ENCODE measurements at places on chromosomes 12 and 14.

DNA sequence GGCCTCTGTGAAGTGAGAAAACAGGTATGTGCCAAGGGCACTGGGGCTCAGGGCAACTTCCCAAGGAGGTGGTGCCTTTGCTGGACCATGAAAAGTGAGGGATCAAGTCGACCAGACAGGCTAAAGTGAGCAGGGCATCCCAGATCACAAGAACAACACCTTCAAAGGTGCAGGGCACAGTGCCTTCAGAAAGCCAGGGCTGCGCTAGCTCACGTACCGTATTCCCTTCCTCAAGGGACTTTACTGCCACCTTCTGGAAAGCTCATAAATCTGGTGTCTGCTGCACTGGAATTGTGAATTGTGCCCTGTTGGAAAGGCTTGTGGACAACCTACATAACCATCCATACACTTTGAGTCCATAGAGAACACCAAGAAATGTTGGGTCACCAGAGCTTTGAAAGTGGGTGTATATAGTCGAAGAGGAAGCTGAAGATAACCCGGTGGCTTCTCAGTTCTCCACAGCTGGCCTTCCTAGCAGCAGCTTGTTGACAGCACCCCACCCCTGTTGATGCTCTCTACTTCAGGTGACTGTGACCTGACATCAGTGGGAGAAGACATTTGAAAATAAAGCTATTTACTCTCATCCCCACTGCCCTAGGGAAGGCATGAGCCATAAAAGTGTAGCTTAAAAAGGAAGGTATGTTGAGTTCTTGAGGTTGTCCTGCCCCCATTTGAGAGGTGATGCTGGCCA, 24.5 kb downstream of the FIGNL2 start:
- no peak for DNase-seq

GRCh38 chr14:104366931-104367865, 212.4 kb upstream of the C14orf180 start:
- DNase-seq, result no peak

DNA sequence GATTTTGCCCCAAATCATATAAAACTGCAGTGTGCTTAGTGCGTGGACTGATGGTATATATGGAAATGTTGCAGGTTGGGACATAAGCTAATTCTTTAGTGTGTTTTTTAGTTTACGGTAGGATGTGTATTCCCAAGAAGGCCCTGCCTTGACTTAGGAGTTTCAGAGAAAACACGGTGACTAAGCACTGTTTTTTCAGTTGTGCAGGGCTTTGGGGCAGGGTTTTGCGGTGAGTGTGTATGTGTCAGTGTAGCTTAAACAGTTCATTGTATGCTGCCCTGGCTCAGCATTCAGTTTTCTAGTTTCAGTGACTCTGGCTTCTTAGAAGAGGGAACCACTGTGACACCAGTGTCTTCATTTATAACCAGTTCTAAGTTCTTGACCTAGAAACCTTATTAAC, 101.2 kb downstream of the AKAP6 start:
- DNase-seq, result no peak

DNA sequence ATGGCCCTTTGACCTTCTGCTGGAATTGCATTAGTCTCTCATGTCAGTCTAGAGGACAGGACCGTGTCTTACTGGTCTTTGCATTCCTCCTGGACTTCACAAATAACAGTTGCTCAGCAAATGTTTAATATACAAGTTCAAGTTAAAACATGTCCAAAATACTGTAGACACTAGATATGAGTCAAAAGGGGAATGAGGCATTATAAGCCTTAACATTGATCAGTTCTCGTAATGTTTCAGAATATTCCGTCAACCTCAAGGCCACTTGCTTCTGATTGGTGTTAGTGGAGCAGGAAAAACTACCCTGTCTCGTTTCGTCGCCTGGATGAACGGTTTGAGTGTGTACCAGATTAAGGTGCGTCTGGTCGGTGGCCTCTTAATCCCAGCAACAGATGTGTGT, 59.9 kb downstream of the HSP90AA1 start:
- DNase-seq, result no peak

- no peak for DNase-seq
Measured at GRCh38 chr14:104536942-104537612, 42.5 kb upstream of the C14orf180 start.

GRCh38 chr14:76599559-76600287, 161.5 kb upstream of the VASH1 start:
- DNase-seq, result no peak

DNA sequence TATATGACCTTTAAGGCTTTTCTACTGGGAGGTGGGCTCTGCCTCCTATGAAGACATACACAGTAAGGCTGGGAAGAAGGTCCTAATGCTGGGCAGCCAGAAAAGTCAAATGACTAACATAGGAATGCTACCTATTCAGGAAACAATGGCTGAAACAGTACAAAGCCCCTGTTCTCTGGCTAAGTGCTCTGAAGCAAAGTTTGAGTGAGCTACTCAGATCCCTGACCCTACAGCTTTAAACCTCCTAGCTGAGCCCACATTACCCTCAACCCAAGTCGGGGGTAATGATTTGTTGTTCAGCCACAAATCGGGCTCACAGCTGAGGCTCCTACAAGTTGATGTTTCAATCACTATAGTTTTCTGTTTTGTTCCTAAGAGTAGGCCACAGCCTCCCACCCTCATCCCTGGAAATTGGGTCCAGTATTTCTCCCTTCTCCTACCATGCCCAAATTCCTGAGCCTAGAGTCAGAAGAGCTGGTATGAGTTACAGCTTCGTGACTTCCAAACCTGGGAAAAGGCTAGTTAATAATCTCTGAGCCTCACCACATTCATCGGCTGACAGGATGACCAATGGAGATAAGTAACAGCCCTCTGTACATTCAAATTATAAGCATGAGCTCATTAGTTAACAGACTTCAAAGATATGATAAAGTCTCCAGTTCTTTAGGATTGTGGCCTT, 46.5 kb downstream of the BTBD7 start:
- DNase-seq, result no peak

GRCh38 chr12:57215668-57216013, 953 bp upstream of the NXPH4 start:
- DNase-seq, result no peak

GRCh38 chr12:116262741-116263140, 14.8 kb downstream of the MED13L start:
- no peak for DNase-seq

- no peak for DNase-seq
Measured at GRCh38 chr12:99752740-99753139, 105.2 kb downstream of the GARIN6 start.

DNA sequence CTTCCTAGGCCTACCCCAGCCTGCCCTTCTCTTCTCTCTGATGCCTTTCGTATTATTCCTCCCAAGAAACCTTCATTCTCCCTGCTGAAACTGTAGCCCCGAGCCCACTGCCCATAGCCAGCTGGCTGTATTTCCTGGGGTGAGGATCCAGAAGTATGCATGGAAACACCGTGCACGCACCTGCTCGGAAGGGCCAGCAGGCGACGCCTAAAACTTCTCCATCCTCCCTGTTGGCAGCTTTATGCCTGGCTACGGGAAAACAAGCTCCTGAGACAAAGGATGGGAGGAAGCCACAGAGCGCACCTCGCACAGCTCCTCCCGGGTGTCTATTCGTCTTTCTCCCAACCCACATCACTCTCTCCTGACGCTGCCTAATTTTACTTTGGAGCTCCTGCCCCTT, 69.0 kb upstream of the CAPRIN2 start:
- DNase-seq, result no peak

- no peak for DNase-seq
Measured at GRCh38 chr14:89618330-89618708, 201.3 kb upstream of the FOXN3 start.
